ENCODE measurements at places on chromosomes 3 and 15.

- no peak for DNase-seq
Observed at GRCh38 chr3:27990324-27990723, 251.1 kb upstream of the CMC1 start.

- DNase-seq = no peak
Observed at GRCh38 chr3:153897842-153898241, 223.3 kb upstream of the ARHGEF26 start.

GRCh38 chr15:77535845-77536244 is 96.9 kb downstream of the LINGO1 start:
- no peak for DNase-seq

GRCh38 chr15:52004806-52005205 is 14.2 kb upstream of the MAPK6 start:
- DNase-seq = no peak

DNA sequence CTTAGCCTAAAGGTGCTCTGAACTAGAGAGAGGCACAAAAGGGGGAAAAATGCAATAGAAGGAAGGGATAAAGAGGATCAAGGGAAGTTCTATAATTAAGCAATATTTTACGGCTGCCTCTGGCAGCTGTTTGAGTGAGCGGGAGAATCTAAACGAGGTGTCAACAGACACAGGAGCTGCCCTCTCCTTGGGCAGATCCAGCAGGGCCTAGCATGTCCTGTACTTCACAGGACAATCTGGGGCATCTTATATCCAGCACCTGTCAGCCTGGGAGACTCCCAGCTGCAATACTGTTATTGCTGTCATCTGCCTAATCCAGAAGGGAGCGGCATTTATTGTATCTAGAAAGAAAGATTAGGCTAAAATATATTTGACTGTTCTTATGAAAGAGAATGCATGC is 68.9 kb downstream of the WWTR1 start:
- no peak for DNase-seq

GRCh38 chr3:123986427-123986826 is 5.5 kb downstream of the ROPN1 start:
- no peak for DNase-seq

GRCh38 chr15:36731025-36731424 is 151.6 kb downstream of the CDIN1 start:
- DNase-seq = no peak

- no peak for DNase-seq
Observed at GRCh38 chr3:123337948-123338619, 110.8 kb downstream of the ADCY5 start.

DNA sequence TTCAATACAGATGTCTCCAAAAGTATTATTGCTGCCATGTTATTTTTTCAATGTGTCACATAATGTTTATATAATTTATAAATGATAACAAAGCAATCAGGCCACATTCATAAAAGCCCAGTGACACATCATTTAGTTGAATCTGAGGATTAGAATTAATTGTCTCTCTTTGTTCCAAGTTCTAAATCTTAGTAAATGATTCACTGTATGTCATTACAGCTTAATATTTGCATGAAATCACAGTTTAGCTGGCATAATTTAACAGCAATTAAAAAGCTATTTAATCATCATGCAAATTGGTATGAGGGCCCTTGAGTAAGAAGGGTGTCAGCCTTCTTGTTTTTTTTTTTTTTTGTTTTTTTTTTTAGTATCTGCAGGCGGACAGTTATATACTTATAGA is 427.0 kb downstream of the EPHA6 start:
- DNase-seq = no peak

GRCh38 chr3:131925571-131925970 is 109.2 kb downstream of the CPNE4 start:
- no peak for DNase-seq

- no peak for DNase-seq
Observed at GRCh38 chr3:188287762-188288505, 134.0 kb downstream of the LPP start.

DNA sequence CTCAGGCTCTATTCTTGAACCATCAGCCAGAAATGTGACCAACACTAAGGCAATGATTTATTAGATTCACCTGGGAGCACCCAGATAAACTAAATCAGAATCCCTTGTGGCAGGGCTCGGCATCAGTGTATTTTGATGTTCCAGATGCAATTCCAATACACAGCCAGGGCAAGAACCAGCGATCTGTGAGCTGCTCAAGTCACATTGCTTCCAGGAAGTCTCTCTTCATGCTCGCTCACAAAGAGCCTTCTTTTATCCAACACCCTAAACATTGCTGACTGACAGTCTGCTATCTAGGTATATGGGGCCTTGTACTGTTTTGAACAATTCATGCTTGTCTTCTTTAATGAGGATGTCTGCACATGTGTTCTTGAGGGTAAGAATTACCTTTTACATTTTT is 40.9 kb upstream of the GOLGA8J start:
- no peak for DNase-seq
